ENCODE measurements at places on chromosomes 3 and 15.

- no peak for DNase-seq
Observed at GRCh38 chr3:9754678-9755077, 4.9 kb downstream of the OGG1 start.

DNA sequence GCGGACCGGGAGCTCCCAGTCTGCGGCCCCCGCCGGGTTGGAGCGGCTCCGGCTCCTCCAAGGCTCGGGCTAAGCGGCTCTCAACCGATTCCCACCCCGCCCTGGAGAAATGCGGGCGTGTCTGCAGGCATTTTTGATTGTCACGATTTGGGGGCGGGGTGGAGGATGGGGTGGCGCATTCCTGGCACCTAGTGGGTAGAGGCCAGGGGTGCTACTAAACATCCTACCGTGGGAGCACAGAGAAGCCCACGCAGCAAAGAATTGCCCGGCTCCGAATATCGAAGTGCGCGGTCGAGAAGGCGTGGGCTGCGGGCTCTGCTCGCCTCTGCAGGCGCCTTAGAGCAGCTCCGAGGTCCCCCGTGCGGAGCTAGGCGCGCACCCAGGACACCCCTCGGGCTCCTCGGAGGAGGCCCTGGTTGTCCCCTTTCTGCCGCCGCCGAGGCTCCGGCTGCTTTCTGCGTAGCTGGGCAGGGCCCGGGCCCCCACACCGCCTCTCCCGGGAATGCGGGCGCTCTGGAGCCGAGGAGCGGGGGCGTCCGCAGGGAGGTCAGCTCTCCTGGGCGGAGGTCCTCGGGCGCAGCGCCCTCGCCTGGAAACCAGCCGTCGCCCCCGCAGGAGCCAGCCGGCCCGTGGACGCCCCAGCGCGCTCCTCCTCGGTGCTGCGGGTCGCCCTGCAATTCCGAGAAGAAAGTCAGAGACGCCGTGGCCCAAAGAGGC, 16.5 kb upstream of the LAMP3 start:
- DNase-seq: peak; percentile 72

DNA sequence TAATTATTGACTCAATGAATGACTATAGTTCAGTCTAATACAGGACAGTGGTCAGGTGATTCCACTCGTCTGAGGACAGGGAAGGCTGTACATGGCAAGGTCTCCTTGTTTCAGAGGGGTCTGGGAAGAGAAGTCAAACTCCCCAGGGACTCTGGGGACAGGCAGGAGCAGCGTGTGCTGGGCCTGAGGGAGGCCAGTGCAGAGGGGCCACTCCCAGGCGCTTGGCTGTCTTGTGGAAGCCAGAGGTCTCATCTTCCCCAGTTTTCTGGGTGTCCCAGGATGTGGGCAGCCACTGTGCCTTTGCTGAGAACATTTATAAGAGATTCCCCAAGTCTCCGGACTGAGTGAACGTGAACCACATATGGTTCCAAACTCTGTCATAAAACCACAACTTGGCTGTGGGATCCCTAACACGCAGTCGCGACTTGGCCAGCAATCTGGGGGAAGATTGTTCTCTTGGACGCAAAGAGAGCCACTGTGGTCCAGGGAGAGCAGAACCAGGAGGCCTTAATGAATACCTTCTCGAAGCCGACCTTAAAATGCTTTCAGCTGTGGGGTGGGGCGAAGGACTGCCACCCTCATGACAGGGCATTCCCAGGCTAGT, 30.4 kb downstream of the BHLHE40 start:
- no peak for DNase-seq

DNA sequence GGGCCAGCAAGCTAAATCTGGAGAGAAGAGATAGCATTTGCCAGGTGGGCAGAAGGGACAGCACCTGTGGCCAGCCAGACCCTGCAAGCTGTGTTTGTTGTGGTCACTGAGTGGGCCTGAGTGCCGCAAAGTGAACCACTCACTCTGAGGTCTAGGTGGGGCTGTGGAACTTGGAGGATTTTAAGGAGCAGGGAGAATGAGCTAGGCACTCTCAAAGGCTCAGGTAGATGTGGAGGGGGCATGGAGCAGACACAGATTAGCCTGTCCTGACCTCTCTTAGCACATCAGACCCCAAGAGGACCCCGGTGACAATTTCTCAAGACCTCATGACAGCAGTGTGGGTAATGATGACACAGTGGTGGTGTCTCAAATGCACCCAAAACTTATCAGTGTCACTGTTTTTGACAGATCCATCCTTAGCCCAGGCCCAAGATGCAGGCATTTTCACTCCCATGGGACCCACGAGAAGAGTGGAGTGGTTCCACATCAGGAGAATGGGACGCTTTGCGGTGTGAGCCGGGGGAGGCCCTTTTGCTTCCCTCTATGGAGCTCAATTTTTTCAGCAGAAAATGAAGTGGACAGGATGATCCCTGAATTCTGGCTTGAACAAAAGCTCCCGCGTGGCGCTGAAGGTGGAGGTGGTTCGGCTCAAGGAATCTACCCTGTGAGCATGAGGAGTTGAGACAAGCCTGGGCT, 43.8 kb upstream of the TLE3 start:
- no peak for DNase-seq

DNA sequence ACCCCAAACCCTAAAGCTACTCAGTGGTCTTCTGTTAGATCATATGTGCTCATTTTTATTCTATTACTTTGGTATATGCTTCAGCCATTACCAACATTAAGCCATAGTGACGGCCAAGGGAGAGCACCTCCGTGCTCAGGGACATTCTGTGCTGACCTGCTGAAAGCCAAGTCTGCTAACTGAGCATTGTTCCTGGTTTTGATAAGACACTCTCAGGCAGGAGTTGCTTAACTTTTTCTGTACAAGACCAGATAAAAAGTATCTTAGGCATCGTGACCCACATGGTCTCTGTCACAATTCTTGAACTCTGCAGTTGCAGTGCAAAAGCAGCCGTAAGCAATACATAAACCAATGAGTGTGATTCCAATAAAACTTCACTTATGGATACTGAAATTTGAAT, 100.6 kb downstream of the KLHL25 start:
- DNase-seq: peak; percentile 78

- DNase-seq: peak; percentile 91
Observed at GRCh38 chr3:47475570-47476329, at the start of gene SCAP. TSS of gene SCAP (minus strand) at chr3:47475941. CDS start at chr3:47442993, 32,948 bp downstream.

DNA sequence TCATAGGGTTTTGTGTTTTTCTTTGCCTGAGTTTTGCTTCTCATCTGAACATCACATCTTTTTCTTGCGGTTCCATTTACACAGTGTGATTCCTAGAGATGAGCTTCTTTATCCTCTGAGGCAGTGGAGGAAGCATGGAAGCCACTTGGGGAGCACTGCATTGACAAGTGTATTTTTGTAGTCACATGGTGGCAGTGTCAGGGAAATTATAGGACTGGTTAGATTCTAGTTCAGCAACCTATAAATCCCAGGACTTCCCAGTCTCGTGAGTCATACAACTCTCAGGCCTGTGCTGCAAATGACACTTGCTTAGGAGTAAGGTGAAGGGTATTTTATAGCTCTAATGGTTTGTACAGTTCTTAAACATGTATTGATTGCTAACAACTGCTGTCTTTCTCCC, 58.4 kb downstream of the RBM6 start:
- no peak for DNase-seq

- no peak for DNase-seq
Observed at GRCh38 chr3:135862361-135862760, 103.2 kb upstream of the PPP2R3A start.

- no peak for DNase-seq
Observed at GRCh38 chr3:11818033-11818432, 28.7 kb downstream of the TAMM41 start.

DNA sequence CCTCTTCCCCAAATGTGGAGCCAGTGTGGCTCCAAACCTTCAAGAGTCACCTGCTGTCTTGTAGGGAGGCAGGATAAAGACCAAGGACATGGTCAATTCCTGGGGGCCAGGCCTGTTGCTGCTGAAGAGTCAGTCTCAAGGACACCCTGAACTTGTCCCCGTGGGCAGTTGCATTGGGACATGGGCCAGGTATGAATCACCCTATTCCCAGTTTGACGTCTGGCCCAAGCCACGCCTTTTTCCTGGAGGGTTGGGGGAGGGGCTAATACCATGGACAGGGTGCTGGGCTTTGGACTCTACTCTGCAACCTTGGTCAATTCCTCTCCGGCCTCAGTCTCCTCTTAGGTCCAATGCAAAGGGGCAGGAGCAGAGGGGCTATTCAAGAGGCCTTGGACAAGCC, 10.4 kb downstream of the ATP2B2 start:
- DNase-seq: no peak

DNA sequence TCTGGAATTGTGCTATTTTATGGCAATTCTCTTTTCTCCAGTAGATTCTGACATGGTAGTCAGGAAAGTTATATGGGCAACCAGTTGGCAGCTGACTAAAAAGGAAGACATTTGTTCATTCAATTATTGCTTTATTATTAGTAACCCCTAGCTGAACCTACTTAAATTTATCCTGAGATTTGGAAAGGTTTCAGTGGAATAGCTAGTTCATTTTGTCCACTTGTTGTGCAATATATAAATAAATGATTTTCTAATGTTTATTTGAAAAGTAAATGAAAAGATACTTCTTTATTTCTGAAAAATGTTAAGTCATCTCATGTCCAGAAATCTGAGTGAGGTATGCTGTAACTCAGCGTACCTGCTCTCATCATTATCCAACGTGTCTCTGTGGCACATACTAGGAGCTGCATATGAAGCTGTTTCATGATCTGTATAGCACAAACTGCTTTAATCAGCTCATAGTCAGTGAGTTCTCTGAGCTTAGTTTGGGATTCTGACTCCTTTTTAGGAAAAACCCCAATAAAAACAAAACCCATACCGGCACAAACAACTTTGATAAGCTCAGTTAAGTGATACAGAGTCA, 35.9 kb downstream of the RARB start:
- no peak for DNase-seq

- DNase-seq: no peak
Observed at GRCh38 chr3:71876135-71877105, 91.5 kb upstream of the PROK2 start.

Data from hematopoietic multipotent progenitor cell treated with erythropoietin and hydrocortisone succinate and interleukin-3 and kit ligand, for 8 days (in vitro differentiated cells).